ENCODE measurements at places on chromosomes 12 and 14.

DNA sequence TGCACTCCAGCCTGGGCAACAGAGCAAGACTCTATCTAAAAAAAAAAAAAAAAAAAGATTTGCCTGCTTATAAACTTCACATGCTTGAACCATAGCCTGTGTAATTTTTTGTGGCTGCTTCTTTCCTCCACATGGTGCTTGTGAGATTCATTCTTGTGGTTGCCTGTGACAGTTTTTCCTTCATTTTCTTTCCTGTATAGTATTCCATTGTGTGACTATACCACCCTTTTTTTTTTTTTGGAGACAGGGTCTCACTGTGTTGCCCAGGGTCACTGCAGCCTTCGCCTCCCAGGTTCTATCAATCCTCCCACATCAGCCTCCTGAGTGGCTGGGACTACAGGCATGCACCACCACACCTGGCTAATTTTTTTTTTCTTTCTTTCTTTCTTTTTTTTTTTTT lies 22.6 kb upstream of the CHST11 start:
- no peak for DNase-seq

DNA sequence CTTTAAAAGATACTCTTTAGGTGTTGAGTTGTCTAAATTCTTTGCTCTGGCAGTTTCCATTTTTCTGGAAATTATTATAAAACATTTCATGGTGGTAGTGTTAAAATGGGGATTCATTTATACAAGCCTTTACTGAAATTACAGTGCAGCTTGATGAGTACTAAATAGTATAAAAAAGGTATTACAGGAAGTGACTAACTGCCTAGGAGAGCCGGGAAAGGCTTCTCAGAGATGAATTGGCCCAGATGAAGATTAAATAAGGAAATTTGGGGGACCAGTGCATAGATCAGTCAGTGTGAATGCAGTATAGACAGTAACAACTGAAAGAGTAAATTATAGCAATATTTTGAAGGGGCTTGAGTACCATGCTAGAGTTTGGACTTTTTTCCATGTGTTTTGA lies 7.5 kb downstream of the PSMA6 start:
- DNase-seq, result no peak

DNA sequence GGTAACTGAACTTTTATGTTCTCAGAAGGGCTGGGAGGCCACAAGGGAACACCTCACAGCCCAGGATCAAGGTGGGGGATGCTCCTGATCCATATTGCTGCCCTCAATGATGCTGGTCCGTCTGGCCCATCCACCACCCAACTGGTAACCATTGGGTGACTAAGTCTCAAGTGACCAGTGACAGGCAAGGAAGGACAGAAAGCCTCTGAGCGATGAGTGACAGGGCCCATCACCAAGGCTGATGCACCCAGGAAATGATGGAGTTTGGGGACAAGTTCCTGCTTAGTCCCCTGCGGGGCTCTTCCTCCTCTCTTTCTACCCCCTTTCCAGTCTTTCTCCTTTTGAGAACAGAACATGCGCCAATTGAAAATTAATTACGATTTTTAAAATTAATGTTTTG lies 2.6 kb upstream of the MMP19 start:
- DNase-seq, result no peak

- DNase-seq, result peak; percentile 42
Observed at GRCh38 chr12:110689281-110690126, 589 bp upstream of the HVCN1 start.

DNA sequence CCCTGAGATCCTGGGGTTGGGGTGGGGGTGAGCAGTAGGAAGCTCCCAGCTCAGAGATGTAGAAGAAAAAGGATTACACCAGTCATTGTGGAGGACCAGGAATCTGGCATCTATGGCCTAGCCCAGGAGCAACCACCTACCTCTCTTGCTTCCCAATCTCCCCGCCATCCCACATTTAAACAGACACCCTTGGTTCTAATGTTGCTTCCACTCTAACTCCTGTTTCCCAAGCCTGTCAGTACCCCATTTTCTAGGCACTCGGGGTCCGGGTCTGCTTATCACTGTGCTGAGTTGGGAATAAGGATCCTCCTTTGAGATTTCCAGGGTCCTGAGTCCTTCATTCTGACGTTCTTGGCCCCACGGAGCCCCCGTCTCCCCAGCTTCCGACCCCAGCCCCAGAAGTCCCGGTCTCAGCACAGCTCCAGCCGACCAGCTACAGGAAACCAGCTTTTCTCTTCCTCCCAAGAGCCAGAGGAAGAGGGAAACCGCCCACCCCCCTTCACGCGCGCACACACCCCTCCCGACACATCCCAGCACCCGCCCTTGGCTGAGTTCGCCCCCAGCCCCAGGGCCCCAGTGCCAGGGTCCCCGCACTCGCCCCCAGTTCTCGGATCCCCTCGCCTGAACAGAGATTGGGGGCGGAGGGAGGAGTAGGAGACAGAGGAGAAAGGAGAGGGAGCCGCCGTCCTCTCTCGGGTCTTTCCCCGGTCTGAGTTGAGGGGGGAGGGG lies 1.2 kb downstream of the ITGA5 start:
- DNase-seq, result no peak

DNA sequence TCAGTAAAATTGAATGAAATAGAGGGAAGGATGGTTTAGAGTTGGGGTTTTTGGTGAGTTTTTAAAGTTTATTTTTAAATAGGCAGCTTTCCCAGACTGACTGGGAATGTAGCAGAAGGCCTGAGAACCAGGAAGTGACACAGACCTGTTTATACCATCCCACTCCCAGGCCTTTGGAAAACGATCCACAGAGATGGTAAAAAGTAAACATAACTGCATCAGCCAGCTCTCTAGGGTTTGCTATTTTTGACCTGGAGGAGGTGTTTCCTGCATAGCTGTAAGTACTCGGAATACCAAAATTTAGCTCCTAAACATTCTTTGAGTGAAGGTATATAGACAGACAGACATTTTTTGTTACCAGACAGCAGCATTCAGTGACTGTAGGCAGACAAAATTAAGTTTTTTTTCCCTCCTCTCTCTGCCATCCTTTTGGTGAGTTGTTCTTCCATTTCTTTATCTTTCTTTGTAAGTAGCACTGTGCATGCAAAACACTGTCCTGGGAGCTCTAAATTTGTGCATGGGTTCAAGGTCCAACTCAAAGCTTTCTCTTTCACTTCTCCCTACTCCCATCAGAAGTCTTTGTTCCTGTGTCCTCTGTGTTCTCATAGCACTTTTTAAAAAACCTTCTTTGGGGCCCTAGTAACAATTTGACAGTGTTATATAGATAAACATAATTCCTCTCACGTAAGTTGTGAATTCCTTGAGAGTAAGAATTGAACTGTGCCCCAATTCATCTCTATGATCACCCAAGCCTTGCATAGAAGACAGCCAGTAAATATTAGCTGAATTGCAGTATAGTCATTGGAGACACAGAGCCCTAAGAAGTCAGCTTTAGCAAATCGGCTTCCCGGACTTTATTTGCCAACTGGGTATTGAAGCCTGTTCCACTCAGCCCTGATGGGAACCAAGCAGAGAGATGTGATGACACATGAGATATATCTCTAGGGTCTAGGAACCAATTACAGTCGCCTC lies 37.4 kb downstream of the SUSD6 start:
- no peak for DNase-seq

- no peak for DNase-seq
Observed at GRCh38 chr12:12624498-12624992, 12.9 kb downstream of the CREBL2 start.

GRCh38 chr12:47551426-47551851 lies 154.4 kb downstream of the RPAP3 start:
- no peak for DNase-seq

- no peak for DNase-seq
Observed at GRCh38 chr12:65189028-65189718, 19.8 kb downstream of the LEMD3 start.

- peak; percentile 89 for DNase-seq
Observed at GRCh38 chr12:124675881-124676713, 108.7 kb upstream of the NCOR2 start.

DNA sequence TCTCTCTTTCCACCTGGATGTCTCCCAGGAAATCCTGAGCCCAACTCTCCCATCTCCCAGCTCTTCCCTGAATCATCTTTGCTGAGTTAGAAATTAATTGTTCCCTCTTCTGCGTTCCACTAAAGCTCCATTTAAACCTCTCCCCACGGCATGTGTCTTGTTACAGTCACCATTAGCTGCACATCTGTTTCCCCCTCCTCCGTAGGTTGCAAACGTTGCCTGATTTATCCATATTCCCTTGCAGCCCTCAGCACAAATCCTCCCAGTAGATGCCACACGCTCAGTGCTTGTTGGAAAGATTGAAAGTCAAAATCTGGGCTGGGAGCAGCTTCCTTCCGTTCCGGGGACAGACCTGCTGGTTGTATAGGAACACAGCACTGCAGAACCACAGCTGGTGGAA lies 90.4 kb downstream of the SLC24A4 start:
- DNase-seq, result no peak

DNA sequence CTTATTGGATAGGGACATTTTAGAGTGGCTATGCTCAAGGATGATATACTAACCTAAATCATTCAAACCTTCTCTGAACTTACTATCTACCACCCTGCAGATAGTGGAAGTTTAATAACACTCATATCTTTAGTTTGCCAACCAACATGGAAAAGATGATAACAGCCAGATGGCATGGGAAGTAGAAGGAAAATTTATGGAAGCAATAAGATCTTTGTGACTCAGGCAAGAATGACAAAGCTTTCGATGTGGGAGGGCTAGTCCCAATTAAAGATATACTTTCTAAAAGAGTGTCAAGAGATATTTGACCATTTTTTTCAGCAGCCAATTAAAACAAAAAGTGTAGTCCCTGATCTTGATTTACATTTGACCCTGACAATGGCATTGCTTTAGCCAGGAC lies 631.7 kb downstream of the RPS29 start:
- no peak for DNase-seq

DNA sequence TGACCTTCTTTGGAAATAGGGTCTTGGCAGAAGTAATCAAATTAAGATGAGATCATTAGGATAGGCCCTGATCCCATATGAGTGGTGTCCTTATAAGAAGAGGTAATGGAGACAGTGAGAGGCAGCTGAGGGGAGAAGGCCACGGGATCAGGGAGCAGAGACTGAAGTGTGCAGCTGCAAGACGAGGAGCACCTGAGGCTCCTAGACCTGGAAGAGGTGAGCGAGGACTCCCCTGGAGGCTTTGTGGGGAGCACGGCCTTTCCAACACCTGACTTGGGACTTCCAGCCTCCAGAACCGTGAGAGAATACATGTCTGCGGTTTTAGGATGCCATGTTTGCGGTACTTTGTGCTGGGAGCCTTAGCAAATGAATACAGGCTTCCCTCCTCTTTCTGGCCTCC lies 37.5 kb downstream of the LRTM2 start:
- no peak for DNase-seq

DNA sequence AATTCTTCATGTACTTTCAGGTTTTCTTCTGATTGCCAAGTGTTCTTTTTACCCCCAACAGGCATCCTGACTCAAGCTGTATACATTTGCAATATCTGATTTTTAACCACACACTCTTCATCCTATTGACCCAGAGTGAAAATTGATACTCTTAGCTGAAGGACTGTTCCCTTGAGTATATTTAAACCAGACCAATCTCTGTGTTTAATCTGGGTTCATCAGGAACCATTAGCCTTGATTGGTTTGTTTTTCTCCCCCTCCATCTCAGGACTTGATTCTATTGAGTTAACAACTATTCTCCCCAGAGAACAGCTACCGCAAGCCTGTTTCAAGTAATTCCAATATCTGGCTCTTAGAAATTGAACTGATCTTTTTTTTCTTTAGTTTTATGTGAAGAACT lies 222.3 kb upstream of the NOVA1 start:
- DNase-seq, result no peak

GRCh38 chr12:3020850-3021435 lies 56.2 kb upstream of the TSPAN9 start:
- no peak for DNase-seq

DNA sequence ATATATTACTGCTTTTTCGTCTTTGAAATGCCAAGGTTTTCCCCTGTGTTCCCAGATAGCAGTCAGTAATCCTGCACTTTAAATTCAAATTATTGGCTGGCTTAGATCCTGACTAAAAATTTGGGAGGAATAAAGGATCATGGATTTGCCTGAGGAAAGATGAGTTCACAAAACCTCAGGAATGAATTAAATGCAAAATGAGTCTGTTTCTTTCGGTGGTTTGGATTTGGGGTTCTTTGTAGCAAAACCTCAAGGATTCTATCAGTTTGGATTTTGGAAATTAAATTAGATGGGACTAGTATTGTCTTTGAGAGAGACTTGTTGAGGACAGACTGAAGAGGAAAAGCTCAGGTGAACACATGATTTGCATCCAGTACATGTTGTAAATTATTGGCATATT lies 36.1 kb downstream of the PPFIBP1 start:
- no peak for DNase-seq

GRCh38 chr14:21185491-21185890 lies 29.6 kb upstream of the OR5AU1 start:
- no peak for DNase-seq

DNA sequence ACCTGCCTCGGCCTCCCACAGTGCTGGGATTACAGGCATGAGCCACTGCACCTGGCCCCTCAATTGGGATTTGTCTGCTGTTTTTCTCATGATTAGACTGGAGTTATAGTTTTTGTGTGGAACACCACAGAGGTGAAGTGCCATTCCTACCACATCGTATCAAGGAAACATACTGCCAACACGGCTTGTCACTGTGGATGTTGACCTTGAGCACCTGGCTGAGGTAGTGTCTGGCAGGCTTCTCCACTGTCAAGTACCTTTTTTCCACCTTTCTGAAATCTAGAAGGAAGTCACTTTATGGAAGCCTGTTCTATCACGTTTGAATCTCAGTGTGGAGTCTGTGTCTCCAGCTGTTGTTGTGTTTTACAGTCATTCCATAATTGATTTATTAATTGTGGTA lies 21.4 kb upstream of the SEL1L start:
- DNase-seq, result no peak

- DNase-seq, result peak; percentile 56
Observed at GRCh38 chr14:88868558-88869159, 44.2 kb downstream of the TTC8 start.

GRCh38 chr12:85603556-85603955 lies 232.7 kb downstream of the RASSF9 start:
- DNase-seq, result no peak

- DNase-seq, result no peak
Observed at GRCh38 chr12:88934163-88934747, 354.0 kb upstream of the KITLG start.

DNA sequence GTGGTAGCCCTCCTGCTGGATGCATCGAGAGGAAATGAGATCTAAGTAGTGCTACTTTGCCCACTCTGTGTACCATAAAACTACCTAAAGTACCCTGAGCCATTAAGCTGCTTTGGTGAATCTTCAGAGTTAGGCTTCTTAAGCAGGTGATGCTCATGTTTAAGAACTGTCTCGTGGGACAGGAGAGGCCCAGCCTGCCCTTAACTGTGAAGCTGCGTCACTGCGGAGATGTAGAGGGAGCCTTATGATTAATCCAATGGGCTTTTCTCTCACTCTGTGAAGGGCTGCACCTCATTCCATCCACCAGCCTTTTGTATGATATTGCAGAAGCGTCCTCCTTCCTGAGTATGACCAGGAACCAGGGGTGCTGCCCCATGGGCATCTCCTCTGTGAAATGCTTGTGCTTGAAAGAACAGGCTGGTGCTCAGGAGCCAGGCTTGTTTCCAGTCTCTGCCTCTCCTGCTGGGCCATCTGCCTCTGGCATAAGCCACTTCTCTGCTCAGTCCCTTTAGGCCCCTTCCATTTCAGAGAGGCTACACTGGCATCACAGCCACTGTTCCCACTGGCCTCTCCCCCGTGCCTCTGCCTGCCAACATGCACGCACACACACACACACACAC lies 6.8 kb upstream of the CCDC177 start:
- no peak for DNase-seq

GRCh38 chr12:49292729-49293055 lies 2.3 kb upstream of the PRPH start:
- DNase-seq, result no peak

GRCh38 chr14:92928258-92928629 lies 5.3 kb downstream of the CHGA start:
- DNase-seq, result no peak

- DNase-seq, result peak; percentile 45
Observed at GRCh38 chr14:65631040-65631439, 218.5 kb downstream of the FUT8 start.
